ENCODE measurements at places on chromosomes 7 and 10. TPM values are rescaled to one million over a fixed set of nuclear protein-coding genes. Genes with fewer than 3 reads are reported as not detected.

PVRIG gene
- 0.15 TPM for total RNA-seq

CNPY1 gene
- total RNA-seq: not detected

SKIDA1 gene
- total RNA-seq: 42.4 TPM

GLRX3 gene
- 71.3 TPM for total RNA-seq

BAMBI gene
- 1,010 TPM for total RNA-seq

CLDN4 gene
- total RNA-seq: 0.48 TPM

FXYD4 gene
- total RNA-seq: not detected

SUN3 gene
- total RNA-seq: not detected

VAX1 gene
- total RNA-seq: not detected

ARHGAP12 gene
- 29.1 TPM for total RNA-seq

- H3K36me3 ChIP-seq: no peaks in the 10 kb centered on the region
- no peak overlapping the region for H3K27ac ChIP-seq
- no peak for DNase-seq
- no peaks in the 10 kb centered on the region for H3K27me3 ChIP-seq
- H3K4me3 ChIP-seq: no peak overlapping the region
These were observed 22.8 kb downstream of the CDK14 start for GRCh38 chr7:90618876-90619275.

GRCh38 chr10:58693919-58694318, 181.2 kb downstream of the BICC1 start:
- DNase-seq: no peak
- no peaks in the 10 kb centered on the region for H3K36me3 ChIP-seq
- H3K4me1 ChIP-seq: no peaks in the 10 kb centered on the region
- no peak overlapping the region for H3K27ac ChIP-seq

GRCh38 chr10:108036265-108036664, 871.8 kb upstream of the SORCS1 start:
- no peak overlapping the region for H3K4me3 ChIP-seq
- no peaks in the 10 kb centered on the region for H3K36me3 ChIP-seq
- no peak for DNase-seq
- H3K27ac ChIP-seq: no peak overlapping the region
- H3K4me1 ChIP-seq: no peaks in the 10 kb centered on the region

DNA sequence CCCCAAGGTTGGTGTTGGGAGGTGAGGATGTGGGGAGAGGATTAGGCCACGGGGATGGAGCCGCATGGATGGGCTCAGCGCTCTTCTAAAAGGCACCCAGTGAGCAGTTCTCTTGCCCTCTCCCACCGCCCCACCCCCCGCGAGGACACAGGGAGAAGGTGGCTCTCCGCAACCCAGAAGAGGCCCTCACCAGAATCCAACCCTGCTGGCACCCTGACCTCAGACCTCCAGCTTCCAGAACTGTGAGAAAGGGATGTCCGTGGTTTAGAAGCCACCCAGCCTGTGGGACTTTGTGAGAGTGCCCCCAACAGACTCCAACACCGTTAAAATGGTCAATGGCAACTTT, 242.8 kb upstream of the PPP2R2D start:
- H3K27me3 ChIP-seq: no peaks in the 10 kb centered on the region
- no peak overlapping the region for H3K27ac ChIP-seq
- H3K4me3 ChIP-seq: no peak overlapping the region
- no peak for DNase-seq

DNA sequence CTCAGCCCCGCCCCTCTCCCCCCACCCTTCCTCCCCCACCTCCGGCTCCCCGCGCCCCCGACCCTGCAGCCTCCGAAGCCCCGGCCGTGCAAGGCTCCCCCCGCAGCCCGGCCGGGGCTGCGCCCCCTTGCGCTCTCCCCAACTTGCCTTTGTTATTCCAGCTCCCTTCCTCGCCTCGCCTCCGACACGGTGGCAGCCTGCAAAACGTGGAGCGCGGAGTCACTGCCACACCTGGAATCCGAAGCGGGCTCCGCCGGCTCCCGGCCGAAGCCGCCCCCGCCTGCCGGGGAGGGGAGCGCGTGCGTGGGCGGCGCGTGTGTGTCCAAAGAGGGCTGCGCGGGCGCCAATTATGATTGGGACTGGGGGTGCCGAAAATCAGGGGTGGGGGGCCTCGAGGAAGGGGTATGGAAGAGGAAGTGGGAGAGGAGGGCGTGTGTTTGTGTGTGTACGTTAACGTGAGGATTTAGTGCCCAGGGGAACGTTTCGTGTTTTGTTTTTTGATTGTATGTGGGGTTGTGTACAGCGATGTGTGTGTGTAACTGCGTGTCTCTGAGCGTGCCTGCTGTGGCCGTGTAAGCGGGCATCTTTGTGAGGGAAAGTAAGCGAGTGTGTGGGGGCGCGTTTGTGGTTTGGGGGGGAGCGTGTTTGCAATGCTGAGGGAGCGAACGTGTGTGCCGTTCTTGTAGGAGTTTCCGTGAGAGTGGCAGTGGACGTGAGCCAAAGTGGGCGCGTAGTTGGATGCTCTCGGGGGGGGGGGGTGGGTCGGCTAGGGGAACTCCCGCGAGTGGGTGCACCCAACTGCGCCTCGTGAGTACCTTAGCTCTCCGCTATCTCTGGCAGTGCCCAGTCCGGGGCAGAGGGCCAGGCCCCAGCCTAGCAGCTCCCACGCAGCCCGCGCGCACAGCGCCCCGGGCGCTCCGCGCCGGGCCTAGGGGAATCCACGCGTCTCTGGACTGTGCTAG, 1.2 kb upstream of the ZMIZ1 start:
- peak overlapping the region; percentile 97 for H3K4me3 ChIP-seq
- peak; percentile 96 for DNase-seq
- H3K4me1 ChIP-seq: peaks cover 18% of the 10 kb centered on the region
- peak overlapping the region; percentile 97 for H3K27ac ChIP-seq
- no peaks in the 10 kb centered on the region for H3K27me3 ChIP-seq

GRCh38 chr7:91843831-91844230, 36.7 kb downstream of the MTERF1 start:
- DNase-seq: no peak
- H3K4me1 ChIP-seq: no peaks in the 10 kb centered on the region
- H3K4me3 ChIP-seq: no peak overlapping the region
- no peaks in the 10 kb centered on the region for H3K27me3 ChIP-seq
- no peaks in the 10 kb centered on the region for H3K36me3 ChIP-seq
- H3K27ac ChIP-seq: no peak overlapping the region

DNA sequence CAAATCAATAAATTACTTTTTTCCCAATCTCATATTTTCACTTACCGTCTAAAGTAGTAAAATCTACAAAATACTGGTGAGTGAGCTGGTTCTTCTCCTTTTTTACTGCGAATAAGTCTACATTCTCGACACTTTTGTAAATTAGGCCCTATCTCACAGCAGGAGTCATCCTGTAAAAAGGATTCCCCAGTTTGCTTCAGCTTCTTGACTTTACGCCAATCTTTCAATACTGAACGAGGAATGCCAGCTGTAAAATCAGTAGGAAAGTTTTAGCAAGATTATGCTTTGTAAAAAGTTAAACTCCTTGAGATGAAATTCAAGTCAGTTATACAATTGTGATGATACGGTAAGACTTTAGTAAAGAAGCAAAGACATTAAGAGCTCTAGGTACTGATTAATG, 67.3 kb downstream of the NRBF2 start:
- H3K36me3 ChIP-seq: peaks cover 63% of the 10 kb centered on the region
- no peaks in the 10 kb centered on the region for H3K27me3 ChIP-seq
- H3K27ac ChIP-seq: peak overlapping the region; percentile 4
- no peak overlapping the region for H3K4me3 ChIP-seq
- DNase-seq: no peak

GRCh38 chr7:41385996-41386395, 316.9 kb downstream of the INHBA start:
- no peak overlapping the region for H3K4me3 ChIP-seq
- DNase-seq: no peak
- H3K4me1 ChIP-seq: no peaks in the 10 kb centered on the region
- no peak overlapping the region for H3K27ac ChIP-seq
- no peaks in the 10 kb centered on the region for H3K36me3 ChIP-seq

DNA sequence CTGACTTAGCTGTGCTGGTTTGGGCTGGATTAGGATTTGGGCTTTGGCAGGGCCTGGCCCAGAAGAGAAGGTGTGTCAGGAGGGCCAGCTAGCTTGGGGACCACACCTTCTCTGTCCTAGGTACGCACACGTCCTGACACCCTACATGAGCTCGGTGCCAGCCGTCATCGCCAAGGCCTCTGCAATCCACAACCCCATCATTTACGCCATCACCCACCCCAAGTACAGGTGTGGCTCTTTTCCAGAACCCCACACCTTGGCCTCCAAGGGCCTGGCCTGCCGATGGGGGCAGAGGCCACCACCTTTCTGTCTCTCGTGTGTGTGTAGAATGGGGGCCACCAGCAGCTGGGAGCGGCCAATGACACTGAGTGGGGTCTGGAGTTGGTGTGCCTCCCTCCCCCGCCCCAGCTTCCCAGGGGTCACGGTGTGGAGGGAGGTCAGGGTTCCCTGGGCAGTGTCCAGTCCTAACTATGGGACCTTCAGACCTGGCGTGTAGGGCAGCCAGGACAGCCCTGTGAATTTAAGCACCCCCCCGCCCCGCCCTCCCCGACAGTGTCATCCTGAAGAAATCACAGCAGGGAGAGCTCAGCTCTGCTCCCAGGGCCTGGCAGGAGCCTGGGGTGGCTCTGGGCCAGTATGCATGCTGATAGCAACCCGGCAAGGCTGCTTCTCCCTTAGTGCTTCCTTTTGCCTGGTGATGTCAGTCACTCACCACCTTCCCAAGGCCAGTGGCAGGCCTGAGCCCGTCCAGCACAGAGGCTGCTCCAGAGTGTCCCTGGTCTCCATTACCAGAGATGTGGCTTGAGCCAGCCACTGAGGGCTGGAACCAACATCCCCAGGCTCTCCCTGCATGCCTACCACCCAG, 6.9 kb upstream of the LDB3 start:
- peak overlapping the region; percentile 100 for H3K27ac ChIP-seq
- peaks cover 64% of the 10 kb centered on the region for H3K4me1 ChIP-seq
- H3K4me3 ChIP-seq: no peak overlapping the region
- H3K36me3 ChIP-seq: no peaks in the 10 kb centered on the region
- DNase-seq: peak; percentile 70

GRCh38 chr7:4754433-4755010, 20.9 kb upstream of the AP5Z1 start:
- H3K27me3 ChIP-seq: no peaks in the 10 kb centered on the region
- H3K27ac ChIP-seq: no peak overlapping the region
- peaks cover 36% of the 10 kb centered on the region for H3K36me3 ChIP-seq
- no peaks in the 10 kb centered on the region for H3K4me1 ChIP-seq
- DNase-seq: no peak

- H3K4me3 ChIP-seq: no peak overlapping the region
- H3K36me3 ChIP-seq: peaks cover 4% of the 10 kb centered on the region
- H3K27me3 ChIP-seq: no peaks in the 10 kb centered on the region
- DNase-seq: no peak
- H3K27ac ChIP-seq: no peak overlapping the region
- peaks cover 25% of the 10 kb centered on the region for H3K4me1 ChIP-seq
These were observed 1.1 kb upstream of the SMIM30 start for GRCh38 chr7:113119429-113119828.

DNA sequence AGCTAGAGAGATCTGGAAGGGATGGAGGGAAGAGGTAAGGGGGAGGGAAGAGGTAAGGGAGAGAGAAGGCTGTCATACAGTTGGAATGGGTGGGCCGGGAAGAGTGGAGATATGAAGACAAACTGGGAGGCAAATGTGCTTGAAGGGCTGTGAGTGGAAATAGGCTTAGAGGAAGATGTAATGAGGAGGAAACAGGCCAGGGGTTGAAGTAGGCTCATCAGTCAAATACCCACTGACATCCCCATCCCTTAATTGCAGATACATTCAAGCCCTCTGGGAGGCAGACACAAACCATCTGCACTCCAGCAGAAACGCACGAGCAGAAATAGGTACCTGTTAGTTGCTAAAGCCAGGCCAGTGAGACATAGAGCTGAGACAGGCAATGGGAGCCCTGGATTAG, 2.1 kb downstream of the SYNPO2L start:
- no peaks in the 10 kb centered on the region for H3K27me3 ChIP-seq
- peaks cover 61% of the 10 kb centered on the region for H3K4me1 ChIP-seq
- H3K27ac ChIP-seq: peak overlapping the region; percentile 100
- no peaks in the 10 kb centered on the region for H3K36me3 ChIP-seq

- H3K27ac ChIP-seq: no peak overlapping the region
- H3K27me3 ChIP-seq: no peaks in the 10 kb centered on the region
- H3K36me3 ChIP-seq: no peaks in the 10 kb centered on the region
- H3K4me1 ChIP-seq: no peaks in the 10 kb centered on the region
- H3K4me3 ChIP-seq: no peak overlapping the region
These were observed 586.3 kb downstream of the CNTNAP2 start for GRCh38 chr7:146702898-146703297.

DNA sequence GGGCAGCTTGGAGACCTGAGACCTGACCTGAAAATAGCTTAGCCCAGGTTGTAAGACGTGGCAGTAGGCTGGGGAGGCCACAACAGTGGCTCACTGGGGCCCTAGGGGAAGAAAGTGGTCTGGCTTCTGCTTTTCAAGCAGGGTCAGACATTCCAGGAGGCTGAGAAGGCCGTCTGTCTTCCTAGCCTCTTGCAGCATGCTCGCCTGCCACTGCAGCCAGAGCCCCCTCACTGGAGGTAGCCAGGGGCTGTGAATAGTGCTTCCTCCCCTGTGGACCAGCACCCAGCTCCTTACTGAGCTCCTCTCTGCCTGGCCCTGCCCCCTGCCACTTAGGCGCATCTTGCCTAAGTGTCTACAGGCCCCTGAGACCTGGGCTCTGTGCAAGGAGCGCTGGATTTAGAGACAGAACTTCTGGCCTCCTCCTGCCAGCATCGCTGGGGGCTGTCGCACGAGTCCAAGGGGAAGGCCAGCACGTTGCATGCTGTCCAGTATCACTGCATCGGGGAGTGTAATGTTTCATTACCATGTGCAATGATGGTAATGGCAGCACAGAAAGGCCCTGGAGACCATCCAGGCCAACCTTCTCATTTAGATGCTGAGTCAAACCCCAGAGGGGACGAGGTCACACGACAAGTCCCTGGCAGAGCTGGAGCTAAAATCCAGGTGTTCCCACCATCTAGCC, 12.7 kb downstream of the ZMIZ1 start:
- peak; percentile 69 for DNase-seq
- H3K27me3 ChIP-seq: no peaks in the 10 kb centered on the region
- peaks cover 53% of the 10 kb centered on the region for H3K4me1 ChIP-seq
- H3K4me3 ChIP-seq: no peak overlapping the region
- H3K36me3 ChIP-seq: no peaks in the 10 kb centered on the region

DNA sequence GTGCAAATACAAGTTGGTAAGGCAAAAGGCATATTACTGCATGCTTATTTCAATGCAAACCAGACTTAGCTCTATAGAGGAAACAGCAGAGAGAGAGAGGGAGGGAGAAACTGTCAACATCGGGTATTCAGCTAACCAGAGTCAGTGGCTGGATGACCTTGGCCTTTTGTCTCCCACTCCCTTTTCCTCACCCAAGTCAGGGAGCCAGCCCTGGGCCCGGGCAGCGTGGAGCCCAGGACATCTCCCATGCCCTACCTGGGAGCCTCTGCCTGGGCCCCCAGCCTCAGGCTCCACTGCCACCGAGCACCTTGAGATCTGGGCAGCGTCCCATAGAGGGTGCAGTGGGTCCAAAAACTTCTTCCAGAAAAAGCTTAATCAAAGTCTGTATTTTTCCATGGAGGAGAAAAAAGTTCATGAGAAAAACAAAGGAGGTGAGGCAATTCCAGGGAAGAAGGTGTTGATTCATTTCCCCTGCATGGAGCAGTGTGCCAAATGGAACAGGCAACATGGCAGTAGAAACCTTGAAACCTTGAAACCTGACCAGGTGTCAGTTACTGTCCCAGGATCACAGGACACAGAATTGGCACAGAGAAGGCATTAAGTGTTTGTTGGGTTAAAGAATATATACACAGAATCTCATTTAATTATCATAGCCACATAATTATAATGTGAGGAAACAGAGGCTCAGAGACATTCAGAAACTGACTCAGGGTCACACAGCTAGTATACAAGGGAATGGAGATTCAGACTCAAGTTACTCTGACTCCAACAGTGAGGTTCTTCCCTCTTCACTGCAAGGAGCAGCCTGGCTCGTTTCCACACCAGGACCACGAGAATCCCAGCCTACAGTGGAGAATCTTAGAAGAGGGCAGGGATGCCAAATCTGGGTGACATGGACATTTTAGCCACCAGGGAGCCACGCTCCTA, 5.8 kb upstream of the NCOA4 start:
- no peak overlapping the region for H3K27ac ChIP-seq
- H3K4me3 ChIP-seq: no peak overlapping the region
- H3K36me3 ChIP-seq: no peaks in the 10 kb centered on the region
- no peaks in the 10 kb centered on the region for H3K27me3 ChIP-seq
